ENCODE measurements at places on chromosomes 2 and 18.

GRCh38 chr2:177147834-177148445 is 64.7 kb upstream of the HNRNPA3 start:
- no peak for DNase-seq

GRCh38 chr2:134314202-134314601 is 60.3 kb downstream of the MGAT5 start:
- no peak for DNase-seq

DNA sequence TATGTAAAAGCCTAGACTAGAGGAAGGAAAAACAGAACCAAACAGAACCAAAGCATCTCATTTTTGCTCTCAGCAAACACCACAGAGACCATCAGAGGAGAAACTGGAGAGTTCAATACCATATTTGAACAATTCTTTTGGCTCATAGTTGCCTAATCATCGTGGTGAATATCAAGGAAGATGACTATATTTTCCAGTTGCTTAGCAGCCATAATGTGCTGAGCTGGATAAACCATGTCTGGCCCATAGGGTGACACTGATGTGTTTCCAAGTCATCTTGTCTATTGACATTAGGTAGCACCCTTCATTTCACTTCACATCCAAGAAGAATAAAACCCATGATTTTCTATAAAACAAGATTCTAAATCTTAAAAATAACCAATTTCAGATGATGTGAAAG is 5.9 kb upstream of the XRCC5 start:
- DNase-seq: no peak

GRCh38 chr2:120791243-120791961 is 55.7 kb downstream of the GLI2 start:
- no peak for DNase-seq

DNA sequence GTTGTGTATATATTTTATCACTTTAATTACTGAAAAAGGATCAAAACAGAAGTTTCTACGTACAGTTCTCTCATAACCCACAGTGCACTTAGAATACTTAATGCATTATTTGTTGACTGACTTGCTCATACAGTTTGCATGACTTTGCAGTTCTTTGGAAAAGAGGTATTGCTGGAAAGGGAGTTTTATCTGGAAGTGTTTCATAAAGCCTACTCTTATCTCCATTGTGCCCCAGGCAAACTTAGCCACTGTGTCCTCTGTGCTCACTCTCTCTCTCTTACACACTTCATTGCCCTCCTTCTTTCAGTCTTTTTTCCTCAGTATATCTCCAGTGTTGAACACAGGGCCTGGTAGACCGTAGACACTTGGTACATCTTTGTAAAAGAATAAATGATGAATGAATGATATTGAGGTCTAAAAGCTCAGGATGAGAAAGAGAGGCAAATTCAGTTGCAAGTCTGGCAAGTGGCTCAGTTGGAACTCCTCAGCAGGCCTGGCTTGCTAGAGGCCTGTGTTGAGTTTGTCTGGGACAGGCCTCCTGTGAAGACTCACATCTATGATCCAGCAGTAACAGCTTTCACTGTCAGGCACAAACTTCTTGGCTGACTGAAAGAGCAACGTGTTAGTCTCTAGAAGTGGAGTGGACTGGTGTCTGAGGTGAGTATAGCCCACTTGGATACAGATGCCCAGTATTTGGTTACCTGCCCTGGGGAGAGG is 56.1 kb downstream of the SETBP1 start:
- DNase-seq: no peak

- no peak for DNase-seq
Measured at GRCh38 chr18:48181857-48182256, 227.3 kb downstream of the ZBTB7C start.

- no peak for DNase-seq
Measured at GRCh38 chr2:85076618-85077274, 56.4 kb upstream of the TCF7L1 start.

GRCh38 chr2:200172521-200172920 is 134.0 kb upstream of the SPATS2L start:
- DNase-seq: no peak

GRCh38 chr2:80410346-80410745 is 105.8 kb upstream of the LRRTM1 start:
- no peak for DNase-seq

DNA sequence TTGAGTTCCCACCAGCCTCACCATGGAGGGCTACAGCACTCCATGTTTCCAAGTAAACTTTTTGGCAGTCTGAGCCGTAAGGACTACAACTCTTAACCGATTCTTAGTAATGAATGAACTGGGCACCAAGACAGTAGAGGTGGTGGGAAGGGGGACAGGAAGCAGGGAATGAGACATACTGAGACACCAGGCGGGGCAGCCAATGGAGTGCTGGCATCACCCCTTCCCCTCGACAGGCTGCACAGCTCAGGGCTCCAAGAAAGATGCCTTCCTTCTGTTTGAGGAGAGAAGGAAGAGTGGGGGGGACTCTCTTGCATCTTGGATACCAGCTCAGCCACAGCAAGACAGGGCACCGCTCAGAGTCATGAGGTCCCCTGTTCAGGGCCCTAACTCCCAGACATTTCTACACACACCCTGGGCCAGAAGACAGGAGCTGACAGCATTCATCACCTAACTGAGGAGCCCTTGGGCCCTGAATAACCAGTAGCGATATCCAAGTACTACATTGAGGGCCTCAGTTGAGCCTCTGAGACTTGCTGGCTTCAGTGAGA is 45.2 kb downstream of the USP34 start:
- DNase-seq: no peak
